Caki2 (cell line): ENCODE measurements at places on chromosomes 11 and 22. TPM values are rescaled to one million over a fixed set of nuclear protein-coding genes. Genes with fewer than 3 reads are reported as not detected.

DNA sequence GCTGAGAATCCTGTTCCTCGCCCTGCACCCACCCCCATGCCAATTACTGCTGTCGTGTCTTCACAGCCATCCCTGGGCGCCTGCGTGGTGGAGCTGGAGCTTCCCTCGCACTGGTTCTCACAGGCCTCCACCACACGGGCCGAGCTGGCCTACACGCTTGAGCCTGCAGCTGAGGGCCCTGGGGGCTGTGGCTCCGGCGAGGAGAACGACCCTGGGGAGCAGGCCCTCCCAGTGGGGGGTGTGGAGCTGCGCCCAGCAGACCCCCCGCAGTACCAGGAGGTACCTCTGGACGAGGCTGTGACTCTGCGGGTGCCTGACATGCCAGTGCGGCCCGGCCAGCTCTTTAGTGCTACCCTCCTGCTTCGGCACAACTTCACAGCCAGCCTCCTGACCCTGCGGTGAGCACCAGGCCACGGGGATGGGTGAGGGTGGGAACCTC lies 4.3 kb downstream of the TMEM132A start:
- DNase-seq: no peak

DNA sequence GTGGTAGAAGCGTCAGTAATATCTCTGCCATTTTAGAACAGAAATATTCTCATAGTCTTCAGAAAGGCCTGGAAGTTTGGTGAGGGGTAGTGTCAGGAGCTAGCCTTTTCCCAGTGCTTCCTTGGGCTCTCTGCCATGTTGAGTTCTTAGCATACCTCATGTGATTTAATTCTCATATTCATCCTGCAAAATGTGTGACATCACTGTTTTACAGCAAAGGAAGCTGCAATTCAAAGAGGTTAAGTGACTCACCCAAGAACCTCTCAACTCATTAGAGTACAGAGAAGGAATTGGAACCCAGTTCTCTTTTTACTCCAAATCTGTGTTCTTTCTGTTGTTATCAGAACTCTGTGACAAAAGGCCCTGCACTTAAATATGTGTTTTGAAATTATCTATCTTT lies 72.1 kb downstream of the RNF169 start:
- no peak for DNase-seq

GRCh38 chr11:78224906-78225420 lies 36.2 kb downstream of the USP35 start:
- DNase-seq: no peak

DNA sequence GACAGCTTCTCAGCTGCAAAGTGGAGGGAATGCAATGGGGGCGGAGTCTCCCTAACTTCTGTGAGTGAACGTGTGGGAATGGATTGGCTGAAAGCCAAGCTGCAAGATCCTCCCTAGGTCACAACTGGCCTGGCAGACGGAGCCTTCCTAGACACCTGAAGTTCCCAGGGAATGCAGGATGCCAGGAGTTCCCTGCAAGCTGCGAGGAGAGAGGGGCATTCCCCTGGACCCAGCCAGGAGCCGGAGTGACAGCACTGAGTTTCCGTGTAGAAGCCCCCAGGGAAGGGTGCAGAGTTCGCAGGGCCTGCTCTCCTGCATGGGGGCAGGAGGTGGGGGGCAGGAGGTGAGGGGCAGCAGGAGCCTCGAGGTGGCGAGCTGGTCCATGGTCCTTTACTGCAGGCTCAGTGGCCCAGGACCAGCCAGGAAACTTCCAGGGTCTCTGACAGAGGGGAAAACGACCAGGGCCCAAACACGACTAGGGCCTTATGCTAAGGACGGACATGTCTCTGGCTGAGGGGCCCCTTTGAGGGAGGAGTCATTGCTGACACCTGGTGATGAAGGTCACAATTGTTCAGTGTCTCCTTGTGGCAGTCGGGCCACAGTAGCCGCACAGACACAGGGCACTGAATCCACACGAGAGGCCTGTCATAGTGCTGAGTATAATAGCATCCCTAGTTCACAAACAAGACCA lies 141.4 kb downstream of the FBXO7 start:
- no peak for DNase-seq

INSC gene
- not detected in 2 replicates for total RNA-seq

DNA sequence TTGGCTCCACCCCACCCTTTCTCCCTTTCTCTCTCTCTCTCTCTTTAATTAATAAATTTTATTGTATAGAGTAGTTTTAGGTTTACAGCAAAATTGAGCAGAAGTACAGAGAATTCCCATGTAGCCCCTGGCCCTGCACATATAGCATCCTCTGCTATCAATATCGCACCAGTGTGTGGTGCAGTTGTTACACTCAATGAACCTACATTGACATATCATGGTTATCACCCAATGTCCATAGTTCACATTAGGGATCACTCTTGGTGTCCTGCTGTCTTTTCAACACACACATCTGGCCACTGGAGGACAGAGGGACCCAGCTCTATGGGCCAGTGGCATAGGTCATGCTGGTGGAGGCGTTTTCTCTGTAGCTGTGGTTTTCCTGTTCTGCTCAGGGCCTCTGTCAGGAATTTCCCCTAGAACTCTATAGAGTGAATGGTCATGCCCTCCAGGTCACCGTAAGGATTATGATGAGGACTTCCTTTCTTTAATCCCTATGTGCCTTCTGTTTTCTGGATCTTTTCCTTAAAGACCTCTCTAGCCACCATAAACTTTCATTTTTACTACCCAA lies 98.2 kb upstream of the NAV2 start:
- DNase-seq: no peak

C11orf97 gene
- total RNA-seq: not detected in 2 replicates

SAA4 gene
- not detected in 2 replicates for total RNA-seq

GRCh38 chr11:134758342-134758931 lies 346.4 kb upstream of the B3GAT1 start:
- no peak for DNase-seq

DNA sequence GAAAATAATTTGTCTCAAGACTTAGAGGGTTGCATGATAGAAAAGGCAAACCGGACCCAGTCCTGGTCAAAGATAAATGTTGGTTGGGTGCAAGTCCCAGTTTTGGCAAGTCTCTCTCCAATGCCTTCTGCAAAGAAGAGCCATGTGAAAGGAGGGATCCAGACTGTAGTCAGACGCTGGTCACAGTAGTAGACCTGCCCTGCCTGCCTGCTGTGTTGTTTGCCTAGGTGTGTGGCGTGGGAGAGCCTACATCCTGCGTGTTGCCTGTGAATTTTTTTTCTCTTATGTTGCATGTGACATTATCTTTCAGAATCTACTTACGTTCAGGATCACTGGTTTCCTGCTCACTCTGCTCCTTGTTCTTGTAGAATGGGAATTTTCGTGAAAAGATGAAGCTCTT lies 197.6 kb upstream of the CCDC90B start:
- DNase-seq: no peak

- DNase-seq: no peak
These were observed 37.9 kb upstream of the PRR5 start for GRCh38 chr22:44664149-44664548.

MFNG gene
- 0.46 and 0.54 TPM in 2 replicates for total RNA-seq

- DNase-seq: no peak
These were observed 78.9 kb downstream of the PDE2A start for GRCh38 chr11:72595292-72595684.

DNA sequence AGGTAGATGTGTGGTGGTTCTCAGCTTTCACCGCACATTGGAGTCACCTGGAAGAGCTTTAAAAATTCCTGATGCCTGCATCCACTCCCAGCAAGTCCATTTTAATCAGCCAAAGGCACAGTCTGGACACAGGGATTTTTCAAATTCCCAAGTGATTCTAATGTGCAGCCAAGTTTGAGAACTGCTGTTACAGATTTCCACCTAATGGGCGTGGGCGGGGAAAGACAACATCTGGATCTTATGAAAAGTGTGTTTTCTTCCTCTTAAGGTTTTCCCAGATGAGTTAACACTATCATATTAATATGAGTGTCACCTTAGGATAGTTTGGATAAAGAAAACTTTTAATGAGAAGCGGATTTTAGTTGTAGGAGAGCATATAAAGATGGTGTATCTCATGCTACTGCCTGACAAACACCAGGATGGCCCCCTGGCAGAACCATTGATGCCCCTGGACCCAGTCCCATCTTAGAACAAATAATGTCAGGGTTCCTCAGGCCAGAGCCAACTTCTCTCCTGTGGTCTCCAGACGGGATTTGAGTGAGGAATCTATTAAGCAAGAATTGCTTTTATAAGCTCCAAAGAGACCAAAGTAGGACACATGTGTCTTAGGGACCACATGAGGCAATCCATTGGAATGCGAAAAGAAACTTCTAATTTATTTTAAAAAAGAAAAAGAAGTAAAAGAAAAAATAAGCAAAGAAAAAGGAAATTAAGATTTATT lies 31.9 kb downstream of the POU2AF1 start:
- DNase-seq: no peak

RAB38 gene
- 12.7 and 21.2 TPM in 2 replicates for total RNA-seq

DNA sequence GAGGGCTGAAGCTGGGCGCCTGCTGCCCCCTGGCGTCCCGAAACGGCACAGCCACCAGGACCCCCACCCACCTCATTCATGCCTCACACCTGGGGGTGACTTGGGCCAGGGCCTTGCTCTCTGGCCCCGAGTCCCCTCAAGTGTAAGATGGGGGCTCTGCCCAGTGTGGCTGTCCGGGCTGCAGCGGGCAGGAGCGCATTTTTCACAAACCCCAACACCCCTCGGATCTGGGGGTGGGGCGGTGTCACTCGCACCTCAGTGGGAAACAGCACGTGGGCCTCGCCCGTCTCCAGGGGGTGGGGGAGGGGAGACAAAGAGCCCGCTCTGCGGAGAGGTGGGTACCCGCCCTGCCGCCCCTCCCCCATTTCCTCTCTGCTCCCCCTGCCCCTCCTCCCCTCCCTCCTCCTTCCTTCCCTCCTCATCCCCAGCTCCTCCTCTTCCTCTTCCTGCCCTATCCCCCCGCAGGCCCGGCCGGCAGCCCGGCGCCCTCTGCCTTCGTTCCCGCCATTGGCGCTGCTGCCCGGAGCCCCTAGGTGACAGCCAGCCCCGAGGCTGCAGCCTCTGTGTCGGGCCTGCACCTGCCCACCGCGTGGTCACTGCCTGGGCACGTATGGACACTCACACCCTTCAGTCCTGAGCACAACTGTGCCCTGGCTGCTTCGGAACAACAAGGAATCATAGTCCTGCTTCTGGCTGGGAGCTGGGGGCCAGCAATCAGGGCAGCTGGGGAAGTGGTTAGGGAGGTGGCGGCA lies 6.8 kb upstream of the CDKN1C start:
- DNase-seq: peak; percentile 44

RPS6KB2 gene
- total RNA-seq: 42.9 and 46.6 TPM in 2 replicates

GRCh38 chr22:32574958-32575910 lies 100.6 kb downstream of the FBXO7 start:
- no peak for DNase-seq

NAALAD2 gene
- total RNA-seq: not detected in 2 replicates

DNA sequence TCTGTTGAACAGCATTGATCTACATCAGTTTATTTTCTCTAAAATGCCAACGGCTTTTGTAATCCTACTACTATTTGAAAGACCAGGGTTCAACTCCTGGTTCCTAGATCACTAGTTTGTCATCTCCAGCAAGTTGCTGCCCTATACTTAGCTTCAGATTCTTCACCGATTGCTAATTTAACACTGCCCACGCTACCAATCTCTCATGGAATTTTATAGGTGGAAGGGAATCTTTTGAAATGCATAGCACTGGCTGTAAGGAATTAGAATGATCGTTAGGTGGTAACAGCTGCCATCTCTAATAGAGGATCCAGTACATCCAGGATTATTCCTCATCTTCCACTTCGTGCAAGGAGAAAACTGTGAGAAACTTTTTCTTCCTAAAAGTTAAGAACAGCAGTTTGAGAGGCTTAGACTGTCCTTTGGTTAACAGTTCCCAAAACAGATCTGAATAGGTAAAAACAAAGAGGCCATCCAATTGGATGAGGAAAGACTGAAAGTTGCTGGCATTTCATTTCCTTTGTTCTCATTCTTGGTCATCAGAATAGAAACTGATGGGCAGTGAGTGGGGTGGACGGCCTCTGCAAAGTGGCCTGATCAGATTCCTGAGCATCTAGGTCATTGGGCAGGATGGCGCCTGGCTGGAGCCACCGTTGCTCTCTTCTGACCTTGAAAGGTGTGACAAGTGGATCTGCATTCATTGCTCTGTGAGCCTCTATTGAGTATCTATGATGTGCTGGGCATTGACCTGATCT lies 236.3 kb upstream of the SORL1-AS1 start:
- no peak for DNase-seq

GRCh38 chr11:110777775-110778174 lies 65.5 kb upstream of the ARHGAP20 start:
- no peak for DNase-seq

- DNase-seq: no peak
These were observed 7.7 kb downstream of the KCTD21 start for GRCh38 chr11:78180751-78181150.

DNA sequence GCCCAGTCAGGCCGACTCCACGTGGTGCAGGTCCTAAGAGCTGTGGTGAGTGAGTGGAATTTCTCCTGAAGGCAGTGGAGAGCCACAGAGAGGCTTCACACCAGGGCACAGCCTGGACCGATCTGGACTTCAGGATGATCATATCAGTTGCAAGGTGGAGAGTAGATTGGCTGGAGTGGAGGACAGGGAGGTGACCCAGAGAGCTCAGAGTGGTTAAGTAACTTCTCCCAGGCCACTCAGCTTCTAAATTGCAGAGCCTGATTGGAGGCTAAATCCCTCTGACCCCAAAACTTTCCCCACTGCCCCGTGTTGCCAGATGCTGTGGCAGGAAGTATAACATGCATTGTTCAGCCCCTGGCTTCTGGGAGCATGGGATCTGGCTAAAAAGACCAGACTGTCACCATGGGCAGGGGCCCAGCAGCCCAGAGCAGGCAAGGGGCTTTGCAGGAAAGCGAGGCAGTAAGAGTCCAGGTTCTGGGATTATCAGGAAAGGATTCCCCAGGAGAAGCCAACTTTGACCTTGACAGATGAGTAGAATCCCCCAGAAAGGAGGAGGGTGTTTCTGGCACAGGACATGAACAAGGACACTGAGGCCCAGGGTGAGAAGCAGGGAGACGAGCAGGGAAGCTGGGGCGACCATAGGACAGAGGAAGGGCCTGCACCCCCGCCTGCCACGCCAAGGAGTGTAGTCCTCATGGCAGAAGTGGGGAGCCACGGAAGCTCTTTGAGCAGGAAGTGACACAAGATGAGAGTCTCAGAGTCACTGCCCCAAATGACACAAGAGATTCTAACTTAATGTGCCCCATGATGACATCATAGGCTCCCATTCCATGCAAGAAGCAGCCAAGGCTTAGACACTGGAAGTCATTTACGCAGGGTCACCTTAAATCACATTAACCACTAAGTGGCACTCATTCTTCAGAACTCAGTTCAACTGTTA lies 4.8 kb downstream of the SLC35C1 start:
- DNase-seq: no peak

GRCh38 chr11:57485217-57485990 lies 25.1 kb downstream of the RTN4RL2 start:
- DNase-seq: no peak

GRCh38 chr22:49999946-50000586 lies 12.5 kb downstream of the IL17REL start:
- no peak for DNase-seq

TYR gene
- total RNA-seq: not detected in 2 replicates

TTLL12 gene
- total RNA-seq: 38.8 and 48.9 TPM in 2 replicates

DNA sequence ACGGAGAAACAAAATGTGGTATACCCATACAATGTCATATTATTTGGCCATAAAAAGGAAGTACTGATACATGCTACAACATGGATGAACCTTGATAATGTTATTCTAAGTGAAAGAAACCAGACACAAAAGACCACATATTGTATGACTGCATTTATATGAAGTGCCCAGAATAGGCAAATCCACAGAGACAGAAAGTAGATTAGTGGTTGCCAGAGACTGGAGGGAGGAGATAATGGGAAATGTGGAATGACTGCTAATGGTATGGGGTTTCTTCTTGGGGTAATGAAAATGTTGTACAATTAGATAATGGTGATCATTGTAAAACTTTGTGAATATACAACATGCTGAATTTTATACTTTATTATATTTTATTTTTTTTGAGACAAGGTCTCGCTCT lies 5.6 kb upstream of the SLC43A1 start:
- DNase-seq: no peak

GRCh38 chr11:22554221-22554620 lies 71.4 kb downstream of the FANCF start:
- no peak for DNase-seq
